ENCODE measurements at places on chromosomes 5 and 9. TPM values are rescaled to one million over a fixed set of nuclear protein-coding genes. Genes with fewer than 3 reads are reported as not detected.

Gene PDE6A
- not detected for total RNA-seq

Gene FAM53C
- total RNA-seq: 27.0 TPM

Gene IGFBPL1
- total RNA-seq: not detected

Gene ARAP3
- 7.2 TPM for total RNA-seq

GRCh38 chr9:114231719-114232449 lies 76.5 kb downstream of the COL27A1 start:
- DNase-seq: no peak

DNA sequence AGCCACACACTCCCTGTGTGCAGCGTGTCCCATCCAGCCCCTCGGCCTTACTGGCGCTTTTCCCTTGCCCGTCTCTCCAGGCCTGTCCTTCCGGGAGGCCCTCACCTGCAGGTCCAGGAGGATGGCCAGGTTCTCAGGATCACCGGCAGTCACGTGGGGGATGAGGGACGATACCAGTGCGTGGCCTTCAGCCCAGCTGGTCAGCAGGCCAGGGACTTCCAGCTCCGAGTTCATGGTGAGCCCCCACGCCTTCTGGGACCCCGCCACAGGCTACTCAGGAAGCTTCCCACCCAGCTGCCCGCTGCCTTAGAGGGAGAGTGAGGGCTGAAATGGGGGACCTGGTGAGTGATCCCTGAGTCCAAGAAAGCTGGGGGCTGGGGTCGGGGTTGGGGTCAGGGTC lies 85.8 kb downstream of the HMCN2 start:
- DNase-seq: no peak

DNA sequence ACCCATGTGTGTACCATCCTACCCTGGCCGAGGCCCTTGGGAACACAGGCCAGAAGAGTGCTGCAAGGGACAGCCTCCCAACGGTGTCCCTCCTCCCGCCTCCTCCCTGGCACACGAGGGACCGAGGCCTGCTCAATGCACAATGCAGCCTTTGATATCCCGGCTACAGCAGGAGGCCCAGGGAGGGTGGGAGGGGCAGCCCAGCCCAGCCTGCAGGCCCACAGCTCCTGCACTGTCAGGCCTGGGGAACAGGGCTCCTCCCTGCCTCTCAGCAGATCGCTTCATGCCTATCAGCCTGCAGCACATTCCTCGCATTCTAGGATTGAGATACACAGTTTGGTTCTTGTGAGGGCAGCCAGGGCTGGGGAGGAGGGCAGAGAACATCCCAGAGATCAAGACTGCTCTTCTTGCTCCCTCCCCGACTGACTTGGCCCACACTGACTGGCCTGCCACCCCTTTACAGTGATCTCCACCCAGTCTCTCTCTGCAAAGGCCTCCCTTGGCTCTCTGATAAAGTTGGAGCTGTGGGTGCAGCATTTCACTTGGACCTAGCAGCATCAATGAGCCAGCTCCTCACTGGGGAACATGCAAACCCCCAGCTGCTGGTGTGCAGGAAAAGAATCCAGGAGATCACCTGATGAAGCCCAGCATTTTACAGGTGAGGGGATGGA lies at the start of gene SH3TC2:
TSS of gene SH3TC2 (minus strand) at position 46 of the 671 bp plus-strand sequence. CDS start at position 6, 40 bp downstream.
- DNase-seq: no peak

DNA sequence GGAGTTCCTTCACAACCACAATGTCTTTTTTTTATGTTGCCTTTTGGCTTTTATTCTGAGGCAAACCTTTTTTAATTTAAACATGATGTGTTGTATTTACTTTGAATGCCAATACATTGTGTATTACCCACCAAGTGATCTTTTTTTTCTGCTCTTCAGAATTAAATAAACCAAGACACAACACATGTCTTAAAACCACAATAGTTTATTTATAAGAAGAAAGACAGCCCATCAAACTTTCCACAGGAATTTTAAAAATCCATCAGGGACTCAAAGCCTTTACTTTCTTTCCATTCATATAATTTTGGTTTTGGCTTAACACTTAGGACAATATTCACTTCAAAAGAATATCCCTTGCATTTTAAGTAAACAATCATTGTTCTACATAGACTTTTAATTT lies 321.8 kb upstream of the MEF2C start:
- no peak for DNase-seq

DNA sequence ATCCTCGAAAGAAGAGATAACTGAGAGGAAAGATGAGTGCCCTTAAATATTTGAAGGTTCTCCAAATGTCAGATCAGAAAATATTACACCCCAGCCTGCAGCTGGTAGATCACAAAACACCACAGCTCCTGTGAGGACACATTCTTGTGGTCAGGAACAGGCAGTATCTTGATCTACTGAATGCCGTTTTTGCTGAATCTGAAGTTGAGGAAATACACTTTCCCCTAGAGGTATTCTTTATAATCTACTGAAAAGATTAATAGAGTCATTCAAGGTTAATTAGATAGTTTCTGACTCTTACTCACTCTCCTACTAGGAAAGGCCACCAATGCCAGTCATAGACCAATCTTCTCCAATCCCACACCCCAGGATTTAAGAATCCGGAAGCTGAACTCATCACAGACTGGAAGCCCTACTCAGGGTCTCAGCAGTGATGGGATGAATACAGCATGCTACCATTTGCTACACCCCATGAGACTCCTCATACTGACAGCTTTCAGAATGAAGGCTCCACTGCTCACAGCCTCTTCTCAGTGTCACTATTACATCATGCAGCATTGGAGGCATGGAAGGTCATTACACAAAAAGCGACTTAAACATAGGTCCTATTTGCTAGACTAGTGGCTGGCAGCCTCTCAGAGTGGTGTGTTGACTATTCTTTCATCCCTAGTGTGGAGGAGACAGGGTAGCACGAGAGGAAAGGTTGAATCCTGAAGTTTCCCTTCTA lies 143.9 kb upstream of the SLC1A3 start:
- no peak for DNase-seq

GRCh38 chr9:113417370-113417769 lies 6.8 kb downstream of the C9orf43 start:
- DNase-seq: no peak

DNA sequence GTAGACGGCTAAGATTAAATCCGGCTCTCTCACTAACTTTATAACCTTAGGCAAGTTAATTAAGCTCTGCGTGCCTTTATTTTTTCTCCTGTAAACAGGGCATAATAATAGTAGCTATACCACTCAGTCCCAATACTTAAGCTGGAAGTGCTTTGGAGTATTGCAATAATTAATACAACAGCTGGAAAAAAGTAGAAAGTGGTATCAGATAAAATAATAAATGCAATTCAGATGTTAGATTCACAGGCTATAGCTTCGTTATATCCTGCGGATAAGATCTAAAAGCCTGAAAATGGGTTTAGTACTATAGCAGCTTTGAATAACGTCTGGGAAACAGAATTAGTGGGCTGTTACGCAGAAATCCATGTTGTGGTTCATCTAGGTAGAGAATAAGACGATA lies 51.8 kb downstream of the MEGF9 start:
- DNase-seq: no peak

DNA sequence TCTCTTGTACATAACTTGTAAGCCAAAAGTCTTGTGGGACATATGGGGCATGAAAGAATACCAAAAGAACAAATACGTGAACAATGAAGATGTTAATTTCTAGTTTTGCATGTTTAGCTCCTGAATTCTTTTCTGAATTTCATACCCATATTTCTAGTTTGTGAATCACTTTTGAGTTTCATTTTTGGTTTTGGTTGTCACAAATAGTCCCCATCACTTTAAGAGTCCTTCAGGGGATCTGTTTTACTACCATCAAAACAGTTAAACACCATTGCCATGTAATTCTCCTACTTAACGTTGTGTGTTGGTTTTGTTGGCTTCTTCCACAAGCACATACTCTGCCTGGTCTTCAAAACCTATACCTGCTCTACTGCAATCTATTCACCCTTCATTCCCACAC lies 27.0 kb downstream of the VCAN start:
- no peak for DNase-seq

DNA sequence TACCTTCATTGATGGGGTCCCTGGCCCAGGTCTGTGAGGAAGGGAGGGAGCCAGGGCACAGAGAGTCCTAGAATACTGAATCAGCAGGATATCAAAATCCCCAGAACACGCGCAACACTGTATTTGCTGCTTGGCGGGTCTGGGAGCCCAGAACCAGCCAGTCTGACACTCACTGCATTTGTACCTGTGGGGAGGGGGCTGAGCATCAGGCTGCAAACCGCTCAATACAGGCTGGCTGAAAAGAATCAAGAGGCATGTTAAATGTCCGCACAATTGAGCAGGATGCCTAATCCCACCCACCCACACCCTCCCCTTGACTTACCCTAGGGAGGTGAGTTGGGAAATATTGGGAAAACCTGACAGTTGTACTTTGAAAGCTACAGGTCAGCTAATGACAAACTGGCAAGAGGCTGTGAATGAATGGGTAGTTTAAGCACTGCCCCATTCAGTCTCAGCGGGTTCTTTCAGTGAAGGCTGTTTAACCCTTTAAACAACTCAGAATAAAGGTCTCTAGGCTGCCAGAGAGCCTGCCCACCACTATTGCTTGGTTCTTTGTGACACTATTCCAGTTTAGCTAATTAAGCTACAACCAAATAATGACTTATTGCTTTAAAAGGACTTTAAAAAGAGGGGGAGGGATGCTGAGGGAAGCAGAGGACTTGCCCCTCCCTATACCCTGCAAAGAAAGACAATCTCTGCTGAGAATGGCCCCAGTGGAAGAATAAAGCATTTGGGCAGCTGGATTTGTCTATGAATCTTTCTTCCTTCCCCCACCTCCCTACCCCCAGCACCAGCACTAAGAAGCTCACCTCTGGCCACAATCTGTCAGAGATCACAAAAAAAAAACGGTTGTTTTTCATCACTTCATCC lies 5.0 kb downstream of the SPRY4 start:
- no peak for DNase-seq

DNA sequence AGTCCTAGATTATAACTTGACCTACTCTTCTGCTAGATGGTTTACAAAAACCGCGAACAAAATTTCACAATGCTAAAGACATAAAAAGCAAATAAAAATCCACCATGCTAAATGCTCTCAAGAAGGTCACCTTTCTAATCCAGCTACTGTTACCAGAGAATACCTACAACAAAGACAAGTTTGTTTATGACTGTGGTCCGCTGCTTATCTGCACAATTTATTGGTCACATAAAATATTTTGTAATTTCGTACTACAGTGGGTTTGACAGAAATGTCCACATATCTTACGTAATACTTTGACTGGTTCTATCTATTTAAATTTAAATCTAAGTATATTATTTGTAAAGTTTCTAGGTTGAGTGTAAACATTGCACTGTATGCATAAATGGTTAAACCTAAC lies 257.6 kb upstream of the ZNF608 start:
- no peak for DNase-seq

DNA sequence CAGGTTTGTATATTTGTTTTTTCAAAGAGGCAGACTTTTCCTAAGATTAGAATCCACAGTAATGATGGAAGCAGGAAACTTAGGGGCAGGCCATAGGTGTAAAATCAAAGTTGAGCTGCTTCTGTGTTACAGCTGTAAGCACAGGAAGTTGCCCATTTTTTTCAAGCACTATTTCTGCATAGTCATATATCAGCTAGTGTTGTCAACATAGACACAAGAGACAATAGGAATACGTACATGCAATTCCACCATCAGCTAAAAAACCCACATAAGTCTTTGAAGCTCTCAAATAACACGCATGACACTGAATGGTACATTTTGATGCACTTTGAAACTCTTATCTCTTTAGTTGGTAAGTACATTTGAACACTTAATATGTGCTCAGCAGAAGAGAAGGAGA lies 20.2 kb upstream of the SMIM15 start:
- no peak for DNase-seq

DNA sequence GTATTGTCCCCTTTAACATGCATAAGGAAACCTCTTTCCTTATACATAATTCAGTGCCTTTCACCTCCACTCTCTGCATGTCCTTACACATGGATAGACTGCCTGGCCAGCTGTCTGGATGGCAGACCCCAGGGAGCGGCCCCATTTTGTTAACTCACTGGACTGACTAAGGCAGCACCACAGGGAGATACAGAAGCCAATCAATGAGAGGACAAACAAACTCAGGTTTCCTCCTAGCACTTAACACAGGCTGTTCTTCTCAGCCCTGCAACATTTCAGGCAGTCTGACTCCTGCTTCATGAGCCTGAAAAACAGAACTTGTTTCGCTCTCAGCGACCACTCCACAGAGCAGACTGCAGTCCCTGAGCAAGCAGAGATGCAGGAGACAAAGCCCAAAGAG lies 135.4 kb upstream of the RASEF start:
- DNase-seq: no peak

GRCh38 chr9:117616431-117616831 lies 87.8 kb upstream of the TLR4 start:
- no peak for DNase-seq

GRCh38 chr5:170393958-170394357 lies 4.8 kb upstream of the KCNMB1 start:
- DNase-seq: no peak

- DNase-seq: no peak
Observed at GRCh38 chr5:39395521-39395920, 29.3 kb downstream of the DAB2 start.

Data from activated T-helper 1 cell treated with anti-CD3 and anti-CD28 coated beads, Interleukin-12 subunit alpha, Interleukin-12 subunit beta, Interleukin-2, Interleukin-4 antibody, amounts not matched to agents 30 ng/mL and 10 ng/mL and 1 ng/mL, durations not matched to agents 14 hours and 24 hours and 36 hours (primary cell).